Cerebellar nuclear complex (tissue), 1 donor: ENCODE measurements at places on chromosomes 6 and 20.

DNA sequence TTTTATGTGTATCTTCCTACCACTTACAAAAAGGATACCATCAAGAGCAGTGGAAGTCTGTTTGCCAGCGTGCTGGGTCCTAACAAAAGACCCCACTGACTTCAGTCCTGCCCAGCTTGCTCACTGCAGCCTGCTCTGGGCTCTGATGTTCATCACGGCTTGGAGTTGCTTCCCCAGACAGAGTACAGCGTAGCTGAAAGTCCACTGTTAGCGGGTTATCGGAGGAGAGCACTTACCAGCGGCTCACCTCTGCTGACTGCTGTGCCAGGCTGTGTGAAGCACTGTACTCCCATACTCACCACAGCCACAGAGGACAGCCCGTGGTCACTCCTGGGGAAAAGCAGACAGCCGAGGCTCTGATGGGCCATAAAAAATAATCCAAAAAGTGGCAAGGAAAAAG lies 40.2 kb downstream of the CTCFL start:
- no peak for DNase-seq

GRCh38 chr20:25690427-25690826 lies 6.2 kb downstream of the ZNF337 start:
- no peak for DNase-seq

DNA sequence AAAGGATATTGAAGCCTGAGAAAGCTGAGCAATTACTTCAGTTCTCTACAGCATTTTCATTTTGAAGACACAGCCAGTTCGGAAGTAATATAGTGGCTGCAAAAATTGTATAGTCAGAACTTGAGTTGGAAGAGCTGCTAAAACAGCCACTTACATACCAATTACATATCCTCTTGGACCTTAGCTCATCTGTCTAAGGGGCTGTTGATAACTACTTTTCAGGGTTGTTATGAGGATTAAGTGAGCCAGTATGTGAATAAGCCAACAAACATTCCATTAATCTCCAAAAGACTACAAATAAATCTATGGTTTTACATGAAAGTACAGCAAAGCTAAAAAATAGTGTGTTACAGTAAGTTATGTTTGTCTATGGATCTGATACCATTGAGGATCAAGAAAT lies 59.7 kb downstream of the TMEM200A start:
- DNase-seq: no peak

- no peak for DNase-seq
Measured at GRCh38 chr6:133159255-133159795, 81.8 kb upstream of the EYA4 start.

DNA sequence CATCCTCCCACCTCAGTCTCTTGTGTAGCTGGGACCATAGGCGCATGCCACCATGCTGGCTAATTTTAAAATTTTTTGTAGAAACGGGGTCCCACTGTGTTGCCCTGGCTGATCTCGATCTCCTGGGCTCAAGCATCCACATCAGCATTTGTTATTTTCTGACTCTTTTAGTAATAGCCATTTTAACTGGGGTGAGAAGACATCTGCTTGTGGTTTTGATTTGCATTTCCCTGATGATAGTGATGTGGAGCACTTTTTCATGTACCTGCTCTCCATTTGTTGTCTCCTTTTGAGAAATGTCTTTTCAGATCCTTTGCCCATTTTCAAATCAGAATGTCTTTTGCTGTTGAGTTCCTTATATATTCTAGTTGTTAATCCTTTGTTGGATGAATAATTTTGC lies 22.2 kb upstream of the TULP4 start:
- no peak for DNase-seq

- DNase-seq: no peak
Measured at GRCh38 chr6:143540192-143540591, 28.7 kb upstream of the FUCA2 start.

DNA sequence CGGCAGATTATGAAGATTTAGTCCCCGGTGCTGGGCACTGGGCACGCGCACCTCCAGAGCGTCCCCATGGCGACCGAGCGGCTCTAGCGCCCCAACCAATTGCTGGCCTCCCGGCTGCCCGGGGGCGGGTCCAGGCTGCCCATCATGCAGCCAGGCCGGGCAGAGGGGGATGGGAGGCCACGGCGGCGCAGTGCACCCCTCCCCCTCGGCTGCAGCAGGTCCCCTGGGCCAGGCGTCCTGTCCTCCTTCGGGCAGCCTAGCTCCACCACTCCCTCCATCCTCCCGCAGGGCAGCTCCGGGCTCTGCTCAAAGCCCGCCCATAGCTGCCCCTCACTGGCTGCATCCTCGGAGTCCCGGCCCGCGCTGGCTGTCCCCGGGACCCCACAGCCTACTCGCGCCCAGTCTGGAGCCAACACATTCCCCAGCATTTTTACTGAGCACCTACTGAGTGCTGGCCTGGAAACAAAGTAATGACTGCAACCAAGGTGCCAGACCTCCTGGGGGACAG lies 99.4 kb downstream of the ASXL1 start:
- peak; percentile 22 for DNase-seq

DNA sequence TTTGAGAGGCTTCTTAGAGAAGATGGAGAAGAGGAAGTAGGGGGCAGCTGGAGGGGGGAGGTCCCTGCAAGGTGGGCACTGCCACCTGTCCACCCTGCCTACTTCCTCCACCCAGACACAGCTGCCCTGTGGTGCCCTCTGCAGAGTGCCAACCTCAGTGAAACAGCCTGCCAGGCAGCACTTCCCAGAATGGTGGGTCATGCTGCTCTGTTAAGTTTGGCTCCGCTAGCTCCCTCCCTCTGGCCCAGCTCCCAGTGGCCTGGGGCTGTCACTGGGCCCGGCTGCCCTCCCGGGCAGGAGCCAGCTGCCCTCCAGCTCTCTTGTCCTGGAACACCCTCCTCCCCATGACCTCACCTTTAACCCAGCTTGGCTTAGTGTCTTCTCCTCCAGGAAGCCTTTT lies 5.1 kb upstream of the EPB41L1 start:
- DNase-seq: no peak

DNA sequence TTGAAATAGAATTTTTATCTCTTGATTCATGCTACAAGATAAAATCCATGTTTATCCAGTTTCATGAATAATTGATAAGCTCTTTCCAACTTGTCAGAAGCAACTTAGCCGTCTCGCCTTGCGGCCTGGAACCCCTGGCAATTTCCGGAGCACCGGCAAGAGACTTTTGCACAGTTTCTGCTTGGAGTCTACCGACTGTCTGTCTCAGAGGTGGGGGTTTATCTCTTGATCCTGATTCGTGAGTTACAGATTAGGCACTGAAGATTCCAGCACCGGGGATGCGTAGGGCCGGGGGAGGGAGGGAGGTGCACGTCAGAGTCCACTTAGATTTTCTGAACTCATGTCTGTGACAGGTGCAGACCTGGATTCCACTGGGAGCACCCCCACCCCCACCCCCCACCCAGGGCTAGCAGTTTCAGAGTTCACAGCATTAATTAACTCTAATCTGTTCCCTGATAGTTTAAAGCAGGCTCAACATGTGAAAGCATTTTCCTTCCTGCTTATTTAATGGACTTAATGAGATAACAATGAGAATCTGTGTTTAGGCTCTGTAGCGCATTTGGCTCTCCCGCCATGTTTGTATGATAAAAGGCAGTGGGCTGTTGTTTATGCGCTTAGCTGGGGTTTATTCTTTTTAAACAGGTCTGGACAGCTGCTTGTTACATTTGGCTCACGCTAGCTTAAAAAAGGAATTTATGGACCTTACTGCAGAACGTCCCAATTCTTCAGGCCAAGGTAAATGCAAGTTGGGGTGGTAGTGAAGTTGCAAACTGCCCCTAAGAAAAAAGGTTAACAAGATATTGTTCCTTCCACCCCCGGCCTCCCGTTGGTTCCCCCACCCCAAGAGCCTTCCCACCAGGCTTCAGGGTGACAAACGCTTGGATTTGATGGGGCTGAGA lies 8.1 kb upstream of the APCDD1L start:
- DNase-seq: no peak

DNA sequence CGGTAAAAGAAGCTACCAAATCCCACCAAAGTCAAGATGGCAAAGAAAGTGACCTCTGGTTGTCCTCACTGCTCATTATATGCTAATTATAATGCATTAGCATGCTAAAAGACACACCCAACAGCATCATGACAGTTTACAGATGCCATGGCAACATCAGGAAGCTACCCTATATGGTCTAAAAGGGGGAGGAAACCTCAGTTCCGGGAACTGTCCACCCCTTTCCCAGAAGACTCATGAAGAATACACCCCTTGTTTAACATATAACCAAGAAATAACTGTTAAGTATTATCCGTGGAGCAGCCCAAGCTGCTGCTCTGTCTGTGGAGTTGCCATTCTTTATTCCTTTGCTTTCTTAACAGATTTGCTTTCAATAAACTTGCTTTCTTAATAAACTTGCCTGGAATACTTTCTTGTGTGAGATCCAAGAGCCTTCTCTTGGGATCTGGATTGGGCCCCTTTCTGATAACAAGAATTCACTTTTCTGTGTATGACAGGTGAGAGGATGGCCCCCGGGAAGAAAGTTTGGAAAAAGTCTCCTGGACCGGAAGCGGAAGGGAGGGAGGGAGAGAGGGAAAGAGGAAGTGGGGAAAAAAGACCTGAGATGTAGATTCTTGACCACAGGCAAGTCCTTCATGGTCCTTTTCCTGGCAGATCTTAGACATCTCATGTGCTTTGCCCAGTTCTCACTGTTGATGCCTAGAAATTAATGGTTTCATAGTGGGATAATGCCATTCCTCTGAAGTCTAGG lies 146.7 kb upstream of the ID4 start:
- DNase-seq: no peak

GRCh38 chr6:130372786-130373185 lies 7.0 kb downstream of the TMEM200A start:
- no peak for DNase-seq

GRCh38 chr20:20466341-20466879 lies 98.5 kb downstream of the INSM1 start:
- DNase-seq: no peak

DNA sequence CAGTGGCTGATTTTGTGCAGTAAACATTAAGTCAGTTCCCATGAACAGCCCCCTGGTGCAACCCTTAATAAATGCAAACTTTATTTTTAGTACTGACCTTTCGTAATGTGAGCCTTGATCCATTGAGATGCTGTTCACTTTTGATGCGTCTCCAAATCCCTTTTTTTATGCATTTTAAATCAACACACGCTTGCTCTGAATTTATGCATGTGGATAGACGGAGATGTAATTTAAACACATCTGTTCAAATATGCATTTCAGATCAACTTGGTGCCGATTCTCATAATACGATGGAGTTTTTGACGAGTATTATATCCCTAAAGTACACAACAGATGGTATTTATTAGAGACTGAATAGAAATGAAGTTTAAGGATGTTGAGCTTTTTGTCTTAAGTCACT lies 505.7 kb downstream of the CDKAL1 start:
- DNase-seq: no peak

GRCh38 chr6:168799067-168799466 lies 358.1 kb downstream of the SMOC2 start:
- DNase-seq: no peak
